Vagina (tissue), 2 donors: ENCODE measurements at places on chromosomes 3 and 15. TPM values are rescaled to one million over a fixed set of nuclear protein-coding genes. Genes with fewer than 3 reads are reported as not detected.

EID1 gene
- total RNA-seq = 175 TPM

DNA sequence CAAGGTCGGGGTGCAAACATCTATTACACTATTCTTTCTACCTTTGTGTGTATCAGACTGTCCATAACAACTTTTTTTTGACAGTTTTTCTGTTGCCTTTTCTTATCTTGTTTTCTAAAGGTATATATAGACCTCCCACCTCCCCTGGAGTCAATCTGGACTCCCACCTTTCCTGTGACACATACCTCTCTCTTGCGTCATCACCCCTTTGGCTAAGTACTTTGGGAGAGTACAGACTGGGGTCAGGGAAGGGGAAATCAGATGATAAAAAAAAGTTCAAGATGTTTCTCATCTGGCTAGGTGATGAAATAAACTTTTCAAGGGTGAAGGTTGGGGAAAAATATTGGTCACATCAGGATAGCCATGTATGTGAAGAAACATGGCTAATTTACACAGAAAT is 17.2 kb downstream of the TSPAN3 start:
- DNase-seq = no peak
- peaks cover 9% of the 10 kb centered on the region for H3K36me3 ChIP-seq
- no peak overlapping the region for H3K27ac ChIP-seq
- H3K27me3 ChIP-seq = no peaks in the 10 kb centered on the region
- peaks cover 9% of the 10 kb centered on the region for H3K4me1 ChIP-seq
- no peak overlapping the region for H3K4me3 ChIP-seq

DNA sequence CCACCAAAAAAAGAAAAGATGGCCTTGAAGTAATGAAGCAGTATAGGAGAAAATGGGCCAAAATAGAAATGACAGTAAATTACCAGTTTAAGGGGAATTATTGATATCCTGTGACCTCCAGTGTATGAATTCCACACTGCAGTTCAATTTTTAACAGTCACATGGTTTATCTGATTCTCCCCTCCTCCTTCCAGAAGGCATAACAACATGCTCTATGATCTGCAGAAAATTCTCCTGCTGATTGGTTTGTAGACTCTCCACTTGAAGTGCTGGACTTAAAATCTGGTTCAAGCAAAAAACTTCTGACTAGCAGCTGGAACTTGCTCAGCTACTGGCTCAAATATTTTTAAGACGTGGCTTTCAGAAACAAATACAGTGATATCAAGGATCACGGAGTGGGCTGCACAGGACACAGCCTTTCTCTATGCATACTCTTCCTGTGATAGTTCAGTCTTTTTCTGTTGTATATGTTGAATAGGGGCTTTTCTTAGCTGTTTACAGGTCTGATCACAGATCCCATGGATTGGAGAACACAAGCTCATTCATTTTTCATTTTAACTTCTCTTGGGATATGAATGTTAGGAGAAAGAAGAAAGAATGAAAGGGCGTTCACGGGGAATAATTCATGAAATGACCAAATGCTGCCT is 211.5 kb downstream of the LSAMP start:
- H3K4me3 ChIP-seq = no peak overlapping the region
- H3K27me3 ChIP-seq = no peaks in the 10 kb centered on the region
- no peak overlapping the region for H3K27ac ChIP-seq
- no peak for DNase-seq

LRRC49 gene
- total RNA-seq = 8.8 TPM

LMAN1L gene
- not detected for total RNA-seq

- no peak overlapping the region for H3K4me3 ChIP-seq
- no peaks in the 10 kb centered on the region for H3K27me3 ChIP-seq
- H3K4me1 ChIP-seq = no peaks in the 10 kb centered on the region
- no peak overlapping the region for H3K27ac ChIP-seq
Observed at GRCh38 chr3:151387842-151388241, 3.3 kb upstream of the P2RY12 start.

GRCh38 chr3:158820521-158820920 is 18.7 kb downstream of the MFSD1 start:
- no peak for DNase-seq
- H3K36me3 ChIP-seq = no peaks in the 10 kb centered on the region
- no peak overlapping the region for H3K27ac ChIP-seq
- H3K27me3 ChIP-seq = no peaks in the 10 kb centered on the region
- no peak overlapping the region for H3K4me3 ChIP-seq

- no peak overlapping the region for H3K27ac ChIP-seq
- no peak overlapping the region for H3K4me3 ChIP-seq
Observed at GRCh38 chr3:186534113-186534669, 10.0 kb downstream of the CRYGS start.

ZPLD1 gene
- not detected for total RNA-seq

KCNAB1 gene
- 3.9 TPM for total RNA-seq

DNA sequence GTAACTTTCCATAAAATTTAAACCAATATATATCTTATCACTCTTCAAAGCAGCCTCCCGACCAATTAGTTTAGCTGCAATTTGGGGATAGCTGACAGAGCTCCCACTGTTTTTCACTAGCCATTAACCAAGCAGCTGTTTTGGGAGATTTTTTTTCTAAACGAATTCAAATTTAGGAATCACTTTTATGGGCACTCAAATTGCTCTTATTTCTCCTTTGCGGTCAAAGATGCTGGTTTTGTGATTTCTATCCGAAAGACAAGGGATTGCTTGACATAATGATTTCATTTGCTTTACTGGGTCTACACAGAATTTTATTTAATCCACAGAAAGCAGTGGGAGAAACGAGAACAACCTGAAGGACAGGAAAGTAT is 505.7 kb upstream of the IL12A start:
- DNase-seq = no peak
- no peaks in the 10 kb centered on the region for H3K36me3 ChIP-seq
- H3K27me3 ChIP-seq = no peaks in the 10 kb centered on the region
- H3K4me1 ChIP-seq = no peaks in the 10 kb centered on the region
- H3K4me3 ChIP-seq = no peak overlapping the region
- H3K27ac ChIP-seq = no peak overlapping the region

DNA sequence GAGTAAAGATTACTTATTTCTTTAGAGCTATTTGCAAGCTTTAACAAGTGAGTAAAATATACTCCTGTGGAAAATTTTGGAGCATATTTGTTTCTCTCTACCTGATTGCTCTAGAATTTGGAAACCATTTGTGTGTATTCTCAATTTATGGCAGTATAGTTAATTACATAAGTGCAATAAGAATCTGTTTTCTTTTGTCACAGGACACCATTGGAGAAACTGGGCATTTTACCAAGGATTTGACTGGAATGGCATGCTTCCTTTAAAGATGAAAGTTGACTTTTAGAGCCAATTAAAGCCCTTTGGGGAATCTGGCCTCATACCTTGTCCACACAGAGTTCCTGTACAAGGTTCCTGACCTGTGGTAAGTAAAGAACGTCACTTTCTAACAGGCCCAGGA is 38.4 kb downstream of the PAQR5 start:
- H3K27me3 ChIP-seq = no peaks in the 10 kb centered on the region
- H3K4me3 ChIP-seq = no peak overlapping the region
- H3K27ac ChIP-seq = no peak overlapping the region
- DNase-seq = no peak
